ENCODE measurements at places on chromosomes 6 and 20.

GRCh38 chr6:147508866-147509608 is 547 bp downstream of the SAMD5 start:
- no peak for DNase-seq

- DNase-seq: no peak
Measured at GRCh38 chr6:119267126-119267905, 82.2 kb downstream of the MAN1A1 start.

- no peak for DNase-seq
Measured at GRCh38 chr20:52619101-52619500, 353.1 kb upstream of the TSHZ2 start.

DNA sequence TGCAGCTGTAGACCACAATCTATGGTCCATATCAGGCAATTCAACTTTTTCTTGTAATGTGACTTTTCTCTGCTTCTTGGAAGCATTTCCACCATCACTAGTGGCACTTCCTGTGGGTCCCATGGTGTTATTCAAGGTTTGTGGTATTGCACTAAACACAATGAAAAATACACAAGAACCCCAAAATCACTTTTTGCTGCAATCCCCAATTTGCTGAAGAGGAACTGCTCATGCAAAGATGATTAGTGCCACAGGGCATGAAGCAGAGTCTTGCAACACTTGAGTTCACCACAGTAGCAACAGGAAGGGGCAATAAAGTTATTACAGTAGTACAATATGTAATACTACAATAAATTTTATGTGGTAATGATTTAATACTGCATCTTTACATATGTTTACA is 16.8 kb upstream of the TAAR1 start:
- DNase-seq: no peak

GRCh38 chr20:61417221-61417941 is 165.3 kb downstream of the CDH4 start:
- DNase-seq: no peak

- no peak for DNase-seq
Measured at GRCh38 chr6:41464481-41464880, 81.7 kb upstream of the FOXP4 start.

GRCh38 chr6:131134220-131134979 is 867 bp upstream of the AKAP7 start:
- no peak for DNase-seq

- no peak for DNase-seq
Measured at GRCh38 chr20:43539975-43540672, 18.7 kb upstream of the SGK2 start.

GRCh38 chr6:21390532-21391213 is 202.9 kb upstream of the SOX4 start:
- no peak for DNase-seq

- DNase-seq: no peak
Measured at GRCh38 chr6:79802657-79803300, 144.6 kb downstream of the ELOVL4 start.

DNA sequence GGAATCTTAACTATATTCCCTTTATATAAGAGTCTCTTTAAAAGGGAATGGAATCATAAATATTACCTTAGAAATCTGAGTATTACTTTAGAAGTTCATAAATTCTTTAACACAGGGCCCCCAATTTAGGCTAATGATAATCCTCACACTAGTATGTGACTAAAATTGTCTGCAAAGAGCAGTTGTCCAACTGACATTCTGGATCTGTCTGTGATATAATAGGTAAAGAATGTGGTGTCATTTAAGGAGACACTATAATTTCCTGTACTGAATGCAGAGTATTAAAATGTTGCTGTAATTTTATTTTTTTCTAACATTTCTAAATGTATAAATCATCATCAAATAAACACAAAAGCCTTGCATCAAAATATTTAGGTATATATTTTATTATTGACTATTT is 128.5 kb upstream of the DST start:
- no peak for DNase-seq

DNA sequence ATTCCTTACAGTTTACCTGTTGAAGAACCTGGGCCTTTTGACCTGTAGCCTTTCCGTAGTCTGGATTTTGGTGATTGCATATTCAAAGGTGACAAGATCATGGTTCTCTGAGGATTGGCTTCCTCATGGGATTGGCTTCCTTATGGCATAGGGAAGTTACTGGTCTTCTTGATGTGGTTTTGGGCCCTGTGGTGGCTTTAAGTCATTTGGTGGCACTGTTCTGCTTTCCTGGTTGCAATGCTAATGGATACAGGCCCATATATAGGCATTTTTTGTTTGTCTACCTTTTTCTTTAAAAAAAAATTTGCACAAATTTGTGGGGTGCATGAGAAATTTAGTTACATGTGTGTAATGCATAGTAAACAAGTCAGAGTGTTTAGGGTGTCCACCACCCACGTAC is 185.7 kb downstream of the CDKAL1 start:
- no peak for DNase-seq

DNA sequence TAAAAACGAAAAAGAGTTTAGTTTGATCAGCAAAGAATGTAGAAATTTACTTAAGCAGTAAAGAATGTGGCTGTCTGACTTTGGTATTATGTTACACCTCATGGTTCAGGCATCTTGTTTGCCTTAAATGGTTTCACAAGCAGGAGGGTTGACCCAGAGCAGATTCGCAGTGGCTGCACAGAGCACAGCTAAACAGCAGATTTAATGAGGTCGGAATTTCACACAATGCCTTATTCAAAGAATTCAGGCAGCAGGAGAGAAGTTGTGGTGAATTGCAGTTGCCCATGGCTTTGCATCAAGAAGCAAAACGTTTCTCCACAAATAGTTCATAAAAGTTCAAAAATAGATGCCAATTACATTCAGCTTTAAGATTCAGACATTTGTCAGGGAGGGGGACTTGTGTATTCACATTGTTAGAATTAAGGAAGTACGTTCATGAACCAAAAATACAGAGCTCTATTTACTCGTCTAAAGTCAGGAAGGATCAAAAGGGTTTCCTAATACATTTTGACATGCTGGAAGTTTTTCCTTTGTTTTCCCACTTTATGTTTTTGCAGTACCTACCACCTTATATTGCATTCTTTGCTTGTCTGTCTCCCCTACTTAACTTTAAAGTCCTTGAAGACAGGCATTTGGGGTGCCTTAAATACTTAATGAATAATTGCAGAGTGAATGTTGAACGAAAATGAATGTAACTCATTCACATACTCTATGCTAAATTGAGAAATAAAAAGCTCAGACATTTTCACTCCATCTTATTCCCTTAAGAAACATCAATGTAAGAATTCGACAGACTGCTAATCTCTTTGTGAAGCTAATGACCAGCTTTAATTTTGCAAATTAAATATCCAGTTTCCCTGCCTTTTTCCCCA is 1163.6 kb upstream of the CITED2 start:
- DNase-seq: no peak

DNA sequence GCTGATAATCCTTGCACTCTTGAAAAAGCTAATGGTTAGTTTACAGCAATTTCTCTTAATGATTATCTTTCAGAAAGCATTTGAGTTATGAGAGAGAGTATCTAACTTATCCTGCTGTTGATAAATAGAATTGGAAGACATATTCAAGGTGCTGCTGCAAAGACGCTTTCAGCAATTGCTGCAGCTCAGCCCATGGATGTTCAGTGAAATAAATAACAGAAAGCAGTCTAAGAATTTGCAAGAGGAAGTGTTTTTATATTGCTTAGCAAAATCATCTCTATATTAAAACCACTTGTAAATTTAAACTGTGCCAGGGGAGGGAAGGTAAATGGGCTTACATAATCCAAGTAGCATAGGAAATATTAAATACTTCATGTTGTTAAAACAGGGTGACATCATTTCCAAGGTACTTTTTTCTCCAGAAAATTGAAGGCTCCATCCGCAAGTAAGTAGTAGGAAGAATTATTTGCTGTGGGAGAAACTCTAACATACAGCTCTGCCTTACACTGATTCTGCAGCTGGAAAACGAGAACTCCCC is 188.5 kb downstream of the ADAT2 start:
- no peak for DNase-seq

GRCh38 chr6:19571176-19571575 is 266.0 kb upstream of the ID4 start:
- DNase-seq: no peak

Measured in T-helper 9 cell (primary cell).